ENCODE measurements at places on chromosomes 1 and 21.

DNA sequence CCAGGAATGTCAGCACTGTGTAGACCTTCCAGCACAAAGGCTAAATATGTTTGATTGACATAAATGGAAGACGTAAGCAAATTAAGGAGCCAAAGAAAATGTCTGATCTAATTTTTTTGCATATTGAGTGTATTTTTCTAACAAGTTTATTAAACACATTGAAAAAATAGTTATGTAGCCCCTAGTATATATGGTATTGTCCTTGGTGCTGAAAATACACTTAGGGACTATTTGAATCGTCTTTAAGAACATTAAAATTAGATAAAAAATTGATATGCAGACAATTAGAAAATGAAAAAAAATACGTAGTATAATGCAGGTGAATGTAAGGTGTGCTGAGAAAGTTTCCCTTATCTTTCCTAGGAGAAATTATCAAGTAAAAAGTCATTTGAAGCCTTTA lies 337.0 kb downstream of the OMA1 start:
- no peak for DNase-seq

GRCh38 chr21:39125752-39126485 lies 57.3 kb downstream of the PSMG1 start:
- DNase-seq = no peak

GRCh38 chr1:205481218-205481617 lies 23.3 kb upstream of the CDK18 start:
- no peak for DNase-seq

DNA sequence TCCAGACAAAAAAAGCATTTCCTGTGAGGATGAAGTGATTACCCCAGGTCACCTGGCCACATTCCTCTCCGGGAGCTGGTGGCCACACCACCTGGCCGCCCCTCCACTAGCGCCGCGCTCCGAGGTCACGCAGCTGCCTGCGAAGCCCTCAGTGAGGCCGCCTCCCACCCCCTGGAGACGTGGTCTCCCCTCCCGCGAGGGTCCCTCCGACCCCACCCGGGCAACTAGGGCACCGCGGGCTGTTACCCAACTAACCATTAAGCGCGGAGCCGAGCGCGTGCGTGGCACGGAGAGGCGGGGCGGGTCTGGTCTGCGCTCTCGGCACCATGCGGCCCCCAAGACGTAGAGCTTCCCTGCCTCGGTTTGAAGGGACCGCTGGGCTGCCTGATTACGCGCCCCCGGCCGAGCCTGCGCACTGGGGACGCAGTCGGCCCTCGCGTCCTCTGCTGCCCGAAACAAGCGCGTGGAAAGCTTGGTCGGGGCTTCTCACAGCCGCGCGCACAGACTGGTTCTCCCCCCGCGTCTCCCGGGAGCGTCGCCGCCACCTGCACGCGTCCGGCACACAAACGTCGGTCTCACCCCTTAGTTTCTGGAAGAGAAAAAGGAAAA lies 106.5 kb downstream of the SLC16A1 start:
- no peak for DNase-seq

GRCh38 chr1:56688522-56689026 lies 43.5 kb downstream of the PRKAA2 start:
- DNase-seq = no peak

GRCh38 chr1:88029142-88029541 lies 654.9 kb upstream of the PKN2 start:
- DNase-seq = no peak

DNA sequence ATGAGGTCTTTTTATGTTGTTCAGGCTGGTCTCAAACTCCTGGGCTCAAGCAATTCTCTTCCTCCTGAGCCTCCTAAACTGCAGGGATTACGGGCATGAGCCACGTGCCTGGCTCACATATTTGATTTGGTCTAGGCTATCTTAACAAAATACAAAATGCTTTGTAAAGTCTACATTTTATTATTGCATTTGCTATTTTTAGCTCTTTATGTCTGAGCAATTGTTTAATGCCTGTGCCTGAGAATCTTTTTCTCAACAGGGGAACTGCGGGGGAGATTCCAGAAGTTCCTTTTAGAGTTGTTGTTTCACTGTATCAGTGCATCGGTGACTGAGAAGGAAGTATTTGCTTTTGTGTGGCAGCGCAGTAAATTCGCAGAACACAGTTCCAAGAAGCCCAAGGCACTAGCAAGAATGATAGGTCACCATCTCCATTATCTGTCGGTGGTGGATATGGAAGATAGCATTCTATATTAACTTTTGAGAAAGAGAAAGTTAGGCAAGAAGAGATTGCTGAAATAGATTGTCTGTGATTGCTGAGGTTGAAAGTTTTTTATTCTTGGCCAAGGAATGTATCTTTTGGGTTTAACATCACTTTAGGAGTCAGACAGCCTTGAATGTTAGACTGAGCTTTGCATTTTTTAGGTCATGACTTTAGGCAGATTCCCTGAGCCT lies 167.3 kb downstream of the PDE4B start:
- no peak for DNase-seq

- no peak for DNase-seq
Measured at GRCh38 chr1:45395582-45395981, 55.3 kb upstream of the MUTYH start.

DNA sequence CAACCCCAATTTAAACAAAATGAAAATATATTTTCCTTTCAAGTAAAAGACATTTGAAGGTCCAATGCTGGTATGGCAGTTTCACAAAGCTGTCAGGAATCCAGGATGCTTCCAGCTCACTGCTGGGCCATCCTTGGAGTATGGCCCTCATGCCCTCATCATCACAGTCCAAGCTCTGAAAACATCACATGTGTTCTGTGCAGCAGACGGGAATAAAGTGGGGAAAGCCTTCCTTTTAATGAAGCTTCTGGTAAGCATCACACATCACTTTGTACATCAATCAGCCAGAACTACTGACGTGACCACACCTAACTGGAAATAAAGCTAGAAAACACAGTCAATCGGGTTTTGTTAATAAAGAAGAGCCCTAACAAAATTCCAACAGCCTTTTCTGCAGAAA lies 22.7 kb downstream of the CDC42BPA start:
- no peak for DNase-seq

DNA sequence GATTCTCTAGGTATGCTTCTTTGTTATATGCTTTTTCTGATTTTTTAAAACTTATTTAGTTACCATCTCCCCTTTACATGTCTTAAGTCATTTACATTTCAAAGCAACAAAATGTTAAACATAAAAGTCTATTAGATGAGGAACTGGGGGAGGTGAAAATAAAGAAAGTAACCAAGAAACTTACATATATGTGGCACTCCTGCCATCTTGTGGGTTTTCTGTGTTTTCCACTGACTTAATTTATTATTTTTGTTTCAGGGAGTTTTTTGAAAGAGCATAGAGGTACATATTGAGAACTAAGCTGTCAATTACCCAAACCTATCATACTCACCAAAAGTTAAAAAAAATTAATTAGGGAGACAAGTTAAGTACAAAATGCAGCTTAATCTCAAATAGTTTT lies 1531.1 kb downstream of the MRPL39 start:
- DNase-seq = no peak

DNA sequence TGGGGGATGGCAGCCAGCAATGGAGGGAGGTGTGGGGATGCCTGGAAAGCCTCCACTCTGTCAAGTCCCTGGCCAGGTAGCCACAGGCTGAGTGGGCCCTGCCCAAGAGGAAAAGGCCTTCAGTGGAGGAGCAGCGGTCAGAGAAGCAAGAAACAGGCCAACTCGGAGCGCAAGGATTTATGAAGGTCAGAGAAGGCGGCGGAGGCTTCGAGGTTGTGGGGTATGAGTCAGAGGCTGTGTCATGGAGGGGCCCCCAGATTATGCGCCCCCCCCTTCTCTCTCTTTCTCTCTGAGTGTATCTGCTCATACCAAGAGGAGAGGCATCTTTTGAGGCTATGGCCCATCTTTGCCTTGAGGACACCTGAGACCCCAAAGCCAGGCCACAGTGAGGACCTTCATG lies 99.5 kb downstream of the CASZ1 start:
- no peak for DNase-seq
